Choroid plexus epithelial cell (primary cell): ENCODE measurements at places on chromosomes 13 and 19.

- no peak for DNase-seq
Observed at GRCh38 chr13:98471934-98472333, 105.0 kb downstream of the STK24 start.

GRCh38 chr19:47100290-47100689 is 13.3 kb downstream of the ZC3H4 start:
- no peak for DNase-seq

DNA sequence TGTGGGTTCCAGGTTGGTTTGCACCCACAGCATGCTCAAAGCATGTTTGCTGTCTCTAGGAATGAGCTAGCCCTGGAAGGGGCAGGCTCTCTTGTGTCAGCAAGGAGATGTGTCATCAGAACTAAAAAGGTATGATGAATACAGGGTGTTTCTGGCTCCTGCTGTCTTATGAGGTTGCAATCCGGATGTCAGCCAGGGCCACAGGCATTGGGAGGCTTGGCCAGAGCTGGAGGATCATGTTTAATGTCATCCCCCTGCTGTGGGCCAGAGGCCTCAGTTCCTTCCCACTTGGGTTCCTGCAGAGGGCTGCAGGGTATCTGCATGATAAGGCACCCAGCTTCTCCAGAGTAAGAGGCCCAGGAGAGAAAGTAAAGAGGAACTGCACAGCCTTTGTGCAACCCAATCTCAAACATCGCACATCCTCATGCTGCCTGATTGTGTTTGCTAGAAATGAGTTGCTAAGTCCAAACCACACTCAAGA is 193.6 kb downstream of the COL4A1 start:
- peak; percentile 92 for DNase-seq

GRCh38 chr19:42066075-42066754 is 3.8 kb downstream of the GRIK5 start:
- peak; percentile 37 for DNase-seq

DNA sequence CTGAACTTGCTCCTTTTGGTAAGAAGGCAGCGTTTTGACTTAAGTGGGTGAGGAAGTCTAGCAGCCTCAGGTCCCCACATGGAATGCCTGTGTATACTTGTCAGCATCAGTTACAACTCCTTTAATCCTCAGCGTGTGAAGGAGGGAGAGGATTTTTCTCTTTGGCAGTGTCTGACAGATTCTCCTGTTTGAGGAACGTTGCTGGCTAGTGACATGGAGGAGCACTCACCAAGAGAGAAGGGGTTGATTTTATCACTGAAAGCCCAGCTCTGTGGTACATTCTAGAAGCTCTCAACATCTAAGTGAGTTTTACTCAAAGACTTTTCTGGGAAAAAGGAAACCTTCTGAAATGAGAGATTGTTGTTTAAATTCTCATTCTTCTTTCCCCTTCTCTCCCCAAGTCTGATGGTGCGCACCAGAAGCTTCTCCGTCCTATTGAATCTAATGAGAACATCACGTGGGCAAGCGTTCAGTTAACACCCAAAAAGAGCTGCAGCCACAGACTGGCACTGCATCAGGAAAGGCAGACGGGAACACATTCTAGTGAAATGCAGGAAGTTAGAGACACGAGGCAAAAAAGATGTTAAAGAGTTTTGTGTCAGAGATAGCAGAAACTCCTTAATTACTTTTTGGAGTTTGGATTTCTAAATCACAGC is 58.2 kb downstream of the GJA3 start:
- no peak for DNase-seq

- no peak for DNase-seq
Observed at GRCh38 chr13:33872005-33872351, 54.0 kb downstream of the RFC3 start.

GRCh38 chr19:5665781-5666513 is 14.4 kb downstream of the MICOS13 start:
- peak; percentile 80 for DNase-seq

- no peak for DNase-seq
Observed at GRCh38 chr19:5287066-5287465, 53.5 kb downstream of the PTPRS start.

GRCh38 chr19:37936166-37936565 is 29.2 kb downstream of the SIPA1L3 start:
- DNase-seq: no peak

- no peak for DNase-seq
Observed at GRCh38 chr19:18392926-18393325, 4.5 kb downstream of the LRRC25 start.

GRCh38 chr19:51766461-51766860 is 5.5 kb downstream of the FPR2 start:
- no peak for DNase-seq

DNA sequence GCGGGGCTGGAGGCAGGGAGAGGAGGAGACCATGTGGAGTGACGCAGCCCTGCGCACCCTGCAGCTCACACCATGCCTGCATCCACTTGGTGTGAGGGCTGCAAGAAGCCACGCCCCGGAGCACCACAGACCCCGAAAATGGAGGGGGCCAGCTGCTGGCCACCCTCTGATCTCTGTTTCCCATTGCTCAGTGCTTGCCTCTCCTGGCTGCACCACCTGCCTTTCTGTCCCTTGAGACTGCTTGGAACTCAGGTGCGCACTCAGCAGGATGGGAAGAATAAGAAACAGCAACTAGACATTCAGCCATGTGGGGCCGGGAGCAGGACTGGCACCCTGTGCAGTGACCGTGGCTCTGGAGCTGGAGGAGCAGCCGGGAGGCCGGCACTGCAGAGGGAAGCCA is 64.0 kb downstream of the ANKRD10 start:
- no peak for DNase-seq

DNA sequence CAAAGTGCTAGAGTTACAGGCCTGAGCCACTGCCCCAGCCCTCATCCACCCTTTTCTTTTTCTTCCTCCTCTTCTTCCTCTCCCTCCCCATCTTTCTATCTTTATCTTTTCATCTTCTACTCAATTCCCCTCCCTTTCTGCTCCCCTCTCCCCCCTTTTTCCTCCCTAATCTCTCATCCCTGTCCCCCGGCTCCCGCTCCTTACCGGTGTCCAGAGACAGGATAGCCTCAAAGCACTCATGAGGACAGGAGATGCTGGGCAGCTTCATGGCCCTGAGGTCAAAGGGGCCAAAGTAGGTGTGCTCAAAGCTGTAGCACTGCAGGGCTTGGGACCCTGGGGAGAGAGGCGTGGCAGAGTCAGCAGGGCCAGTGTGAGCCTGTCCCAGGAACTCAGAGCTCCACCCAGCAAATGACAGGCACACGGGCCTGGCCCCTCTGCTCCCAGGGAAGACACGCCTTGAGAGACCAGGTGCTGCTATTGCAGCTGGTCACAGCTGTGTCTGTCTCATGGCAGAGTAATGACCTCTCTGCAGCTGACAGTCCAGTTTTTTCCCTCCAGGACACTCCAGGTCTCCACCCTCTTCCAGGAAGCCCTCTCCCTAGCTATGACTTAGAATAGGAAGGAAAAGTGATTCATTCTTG is 2.6 kb downstream of the LYPD5 start:
- DNase-seq: no peak

GRCh38 chr19:2819540-2820111 is at the start of gene ZNF554:
Gene ZNF554 (plus strand): TSS chr19:2819868. CDS start chr19:2820072, 204 bp downstream.
- DNase-seq: peak; percentile 98

DNA sequence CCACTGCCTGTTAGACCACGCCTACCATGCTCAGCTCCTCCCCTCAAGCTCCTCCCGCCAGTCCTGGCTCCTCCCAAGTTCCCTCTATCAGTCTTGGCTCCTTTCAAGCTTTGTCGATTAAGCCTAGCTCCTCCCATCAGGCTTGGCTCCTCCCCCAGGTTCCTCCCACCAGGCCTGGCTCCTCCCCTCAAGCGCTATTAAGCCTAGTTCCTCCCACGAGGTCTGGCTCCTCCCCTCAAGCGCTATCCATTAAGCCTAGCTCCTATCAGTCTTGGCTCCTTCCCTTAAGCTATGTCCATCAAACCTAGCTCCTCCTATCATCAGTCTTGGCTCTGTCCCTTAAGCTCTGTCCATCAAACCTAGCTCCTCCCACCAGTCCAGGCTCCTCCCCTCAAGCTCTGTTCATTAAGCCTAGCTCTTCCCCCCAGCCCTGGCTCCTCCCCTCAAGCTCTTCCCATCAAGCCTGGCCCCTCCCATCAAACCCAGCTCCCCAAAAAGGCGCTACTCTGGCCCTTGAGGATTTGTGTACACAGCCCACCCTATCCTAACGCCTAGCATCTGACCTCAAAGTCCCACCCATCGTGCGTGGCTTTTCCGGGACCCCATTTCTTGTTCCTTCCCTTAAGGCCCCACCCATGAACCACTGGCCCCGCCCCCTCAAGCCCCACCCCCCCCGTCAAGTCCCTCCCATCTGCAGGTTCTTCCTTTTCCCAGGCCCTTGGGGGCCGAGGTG is 10.0 kb downstream of the CAMSAP3 start:
- peak; percentile 19 for DNase-seq

DNA sequence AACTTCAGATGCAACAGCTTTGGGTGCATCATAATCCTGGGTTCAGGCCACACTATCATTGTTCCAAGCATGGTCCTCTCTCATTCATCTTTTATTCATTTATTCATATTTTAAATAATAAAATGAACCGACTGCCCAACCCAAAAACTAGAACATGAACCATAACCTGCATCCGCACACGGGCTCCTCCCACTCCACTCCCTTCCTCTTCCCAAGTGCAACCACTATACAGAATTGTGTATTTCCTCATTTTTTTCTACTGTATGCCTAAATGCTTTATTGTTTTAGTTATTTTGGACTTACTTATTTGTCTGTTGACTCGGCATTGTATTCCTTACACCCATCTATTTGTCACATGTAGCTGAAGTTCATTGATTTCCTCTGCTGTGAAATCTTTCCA is 30.7 kb upstream of the POMP start:
- DNase-seq: no peak

- peak; percentile 29 for DNase-seq
Observed at GRCh38 chr13:50200988-50201387, 185.7 kb downstream of the KCNRG start.
